A549 treated with AZD2906 at 1 μM for 4 hours (cell line): ENCODE measurements at places on chromosomes 11 and 22. TPM values are rescaled to one million over a fixed set of nuclear protein-coding genes. Genes with fewer than 3 reads are reported as not detected.

The TLCD5 gene
- total RNA-seq = 5.3 to 7.8 TPM (median 7.2 TPM) in 5 replicates

The PLEKHB1 gene
- total RNA-seq = 0.63 to 1.0 TPM (median 0.85 TPM) in 5 replicates

The ELMOD1 gene
- total RNA-seq = 0.10 to 0.25 TPM (median 0.21 TPM) in 5 replicates

The ANO9 gene
- total RNA-seq = 0.44 to 1.1 TPM (median 0.70 TPM) in 5 replicates

The KDM4E gene
- total RNA-seq = not detected in 5 replicates

The FGF4 gene
- total RNA-seq = 0.02 to 0.09 TPM in 2 of 5 replicates, not detected in the others

The SYT13 gene
- 5.3 to 6.6 TPM (median 5.5 TPM) in 5 replicates for total RNA-seq
